ENCODE measurements at places on chromosomes 3 and 15. TPM values are rescaled to one million over a fixed set of nuclear protein-coding genes. Genes with fewer than 3 reads are reported as not detected.

The THAP10 gene
- polyA plus RNA-seq, result 0.68 TPM

The SLC22A14 gene
- not detected for polyA plus RNA-seq

The ADAMTS17 gene
- polyA plus RNA-seq, result not detected

The FAM43A gene
- 33.1 TPM for polyA plus RNA-seq

The SH2D7 gene
- polyA plus RNA-seq, result not detected

The OIP5 gene
- 0.68 TPM for polyA plus RNA-seq

The SAXO2 gene
- polyA plus RNA-seq, result 4.2 TPM

The CPNE9 gene
- not detected for polyA plus RNA-seq

The SV2B gene
- 0.01 TPM for polyA plus RNA-seq

The LRRIQ4 gene
- not detected for polyA plus RNA-seq

The PAQR5 gene
- not detected for polyA plus RNA-seq

The SLC9A9 gene
- polyA plus RNA-seq, result 9.1 TPM

The ADCY5 gene
- polyA plus RNA-seq, result not detected

The GOLGA8G gene
- polyA plus RNA-seq, result not detected

The IGF1R gene
- 1.8 TPM for polyA plus RNA-seq

The AHSG gene
- polyA plus RNA-seq, result not detected

The CGNL1 gene
- polyA plus RNA-seq, result 0.16 TPM

The SNTN gene
- not detected for polyA plus RNA-seq
